Activated naive CD8-positive, alpha-beta T cell treated with anti-CD3 and anti-CD28 coated beads for 36 hours (primary cell): ENCODE measurements at places on chromosomes 7 and 10. TPM values are rescaled to one million over a fixed set of nuclear protein-coding genes. Genes with fewer than 3 reads are reported as not detected.

DNA sequence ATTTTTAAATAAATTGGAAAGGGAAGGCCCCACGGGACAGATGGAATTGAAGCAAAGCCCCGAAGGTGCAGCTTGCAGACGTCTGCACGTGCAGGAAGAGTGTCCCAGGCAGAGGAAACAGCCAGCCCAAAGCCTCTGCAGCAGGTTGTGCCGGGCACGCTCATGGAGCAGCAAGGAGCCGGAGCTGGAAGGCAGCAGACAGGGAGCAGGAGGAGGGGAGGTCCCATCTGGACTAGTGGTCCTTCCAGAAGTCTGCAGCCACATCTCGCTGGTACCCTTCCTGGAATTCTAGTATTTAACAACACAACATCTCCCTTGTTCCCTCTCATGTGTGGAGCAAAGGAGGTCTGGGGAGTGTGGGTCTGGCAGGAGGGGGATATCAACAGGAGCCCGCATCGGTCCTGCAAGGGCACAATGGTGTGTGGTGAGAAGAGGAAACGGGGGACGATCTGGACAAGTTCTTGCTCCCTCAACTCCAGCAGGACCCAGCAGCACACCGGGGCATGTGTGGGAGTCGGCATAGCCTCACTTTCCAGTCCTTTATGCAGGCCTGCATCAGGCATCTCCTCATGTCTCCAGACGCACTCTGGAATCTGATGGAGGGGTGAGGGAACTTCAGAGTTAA lies 169.3 kb downstream of the GRID1 start:
- no peak overlapping the region for H3K4me3 ChIP-seq
- no peaks in the 10 kb centered on the region for H3K4me1 ChIP-seq
- H3K36me3 ChIP-seq = no peaks in the 10 kb centered on the region
- no peak overlapping the region for H3K27ac ChIP-seq

DNA sequence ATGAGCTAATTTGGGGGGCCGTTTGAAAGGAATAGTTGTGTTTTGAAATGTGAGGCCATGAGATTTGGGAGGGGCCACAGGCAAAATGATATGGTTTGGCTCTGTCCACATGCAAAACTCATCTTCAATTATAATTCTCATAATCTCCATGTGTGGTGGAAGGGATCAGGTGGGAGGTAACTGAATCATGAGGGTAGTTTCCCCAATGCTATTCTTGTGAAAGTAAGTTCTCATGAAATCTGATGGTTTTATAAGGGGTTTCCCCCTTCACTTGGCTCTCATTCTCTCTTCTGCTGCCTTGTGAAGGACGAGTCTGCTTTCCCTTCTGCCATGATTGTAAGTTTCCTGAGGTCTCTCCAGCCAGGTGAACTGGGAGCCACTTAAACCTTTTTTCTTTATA lies 490.8 kb upstream of the GRM3 start:
- H3K27me3 ChIP-seq = no peaks in the 10 kb centered on the region
- no peaks in the 10 kb centered on the region for H3K4me1 ChIP-seq
- no peak for DNase-seq
- H3K36me3 ChIP-seq = no peaks in the 10 kb centered on the region
- H3K4me3 ChIP-seq = no peak overlapping the region

DNA sequence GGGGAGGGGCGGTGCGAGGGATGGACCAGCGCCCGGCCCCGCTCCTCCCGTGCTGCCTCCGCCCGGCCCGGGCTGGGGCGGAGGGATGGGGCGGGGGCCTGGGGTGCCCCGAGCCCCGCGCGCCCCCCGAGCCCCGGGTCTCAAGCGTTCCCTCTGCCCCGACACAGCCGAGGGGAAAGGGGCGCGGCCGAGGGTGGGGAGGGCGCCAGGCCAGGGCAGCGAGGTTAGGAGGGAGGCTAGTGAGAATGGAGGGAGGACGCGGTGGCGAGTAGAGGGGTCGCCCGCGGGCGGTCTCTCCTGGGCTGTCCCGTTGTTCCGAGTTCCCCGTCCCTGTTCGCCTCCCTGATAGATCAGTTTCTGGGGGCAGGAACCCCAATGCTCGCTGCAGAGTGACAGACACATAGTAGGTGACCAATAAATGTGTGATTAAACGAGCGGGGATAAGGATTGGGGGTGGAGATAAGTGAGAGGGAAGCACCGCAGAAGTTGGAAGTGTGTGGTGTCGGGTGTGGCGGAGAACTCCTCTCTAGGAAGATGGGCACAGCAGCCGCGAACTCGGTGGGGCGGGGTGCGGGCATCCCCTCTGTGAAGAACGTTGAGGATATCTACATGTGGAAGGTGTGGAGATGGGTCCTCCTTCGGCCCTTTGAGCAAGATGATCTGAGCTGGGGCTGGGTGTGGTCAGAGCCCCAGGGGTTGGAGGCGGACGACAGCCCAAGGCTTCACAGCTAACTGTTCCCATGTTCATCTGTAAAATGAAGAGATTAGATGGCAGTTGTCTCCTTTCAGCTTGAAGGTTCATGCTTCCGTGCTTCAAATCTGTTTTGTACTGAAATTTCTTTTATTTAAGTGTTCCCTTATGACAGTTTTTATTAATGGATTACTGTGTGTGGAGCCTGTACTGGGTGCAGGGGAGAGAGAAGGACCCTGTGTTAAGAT lies 580 bp downstream of the ZNF775 start:
- H3K4me1 ChIP-seq = peaks cover 45% of the 10 kb centered on the region
- H3K27me3 ChIP-seq = no peaks in the 10 kb centered on the region
- H3K4me3 ChIP-seq = peak overlapping the region; percentile 96
- no peaks in the 10 kb centered on the region for H3K36me3 ChIP-seq
- H3K27ac ChIP-seq = peak overlapping the region; percentile 59

- peaks cover 32% of the 10 kb centered on the region for H3K4me1 ChIP-seq
- H3K27ac ChIP-seq = no peak overlapping the region
- no peaks in the 10 kb centered on the region for H3K27me3 ChIP-seq
- no peak overlapping the region for H3K4me3 ChIP-seq
- no peaks in the 10 kb centered on the region for H3K36me3 ChIP-seq
- DNase-seq = no peak
These were observed 18.0 kb upstream of the XPNPEP1 start for GRCh38 chr10:109941236-109941862.

ANKRD1 gene
- not detected for total RNA-seq

TLX1 gene
- not detected for total RNA-seq

DNA sequence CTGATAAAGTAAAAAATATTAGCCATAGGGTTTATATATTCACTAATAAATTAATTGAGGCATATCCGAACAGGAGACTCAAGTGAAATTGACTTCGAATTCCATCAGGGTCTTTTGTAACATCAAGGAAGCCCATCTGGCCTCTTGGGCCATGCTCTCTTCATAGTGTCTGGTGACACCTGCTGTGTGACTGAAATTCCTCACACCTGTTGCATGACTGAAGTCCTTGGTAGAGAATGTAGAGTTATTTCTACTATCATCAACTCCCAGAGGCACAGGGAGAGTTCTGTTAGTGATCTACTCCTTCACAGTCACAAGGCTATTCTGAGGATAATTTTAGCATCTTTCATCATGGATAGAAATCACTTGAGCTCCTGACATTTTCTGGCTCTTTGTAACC lies 138.3 kb upstream of the LSM8 start:
- DNase-seq = no peak
- no peak overlapping the region for H3K27ac ChIP-seq
- H3K36me3 ChIP-seq = no peaks in the 10 kb centered on the region
- H3K4me3 ChIP-seq = no peak overlapping the region
- no peaks in the 10 kb centered on the region for H3K4me1 ChIP-seq

DNA sequence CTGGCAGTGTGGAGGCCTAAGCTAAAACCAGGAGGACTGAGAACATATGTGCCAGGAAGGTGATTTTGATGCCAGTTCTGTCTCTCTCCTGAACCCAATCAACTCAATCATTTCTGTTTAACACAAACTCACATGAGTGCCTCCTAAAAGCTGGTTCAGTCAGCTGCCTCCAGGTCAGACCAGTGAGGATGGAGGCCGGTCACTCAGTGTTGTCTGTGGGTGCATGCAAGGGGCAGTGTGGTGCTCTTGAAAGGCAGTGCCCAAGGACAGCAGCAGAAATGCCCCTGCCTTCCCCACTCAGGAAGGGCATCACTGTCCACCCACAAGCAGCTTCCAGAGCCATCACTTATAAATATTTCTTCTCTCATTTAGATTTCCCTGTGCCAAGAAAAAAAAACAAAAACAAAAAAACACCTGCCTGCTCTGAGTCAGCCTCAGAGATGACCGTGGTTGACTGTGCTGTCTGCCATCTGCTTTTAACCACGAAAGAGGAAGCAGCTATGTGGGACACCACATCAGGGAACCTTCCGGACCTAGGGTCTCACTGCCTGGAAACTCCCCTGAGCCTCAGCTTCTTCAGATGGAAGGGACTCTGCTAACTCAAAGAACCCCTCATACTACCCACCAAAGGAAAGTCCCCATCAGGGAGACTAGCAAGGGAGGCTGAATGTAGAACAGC lies 39.1 kb downstream of the VOPP1 start:
- H3K27ac ChIP-seq = peak overlapping the region; percentile 97
- peak overlapping the region; percentile 68 for H3K4me3 ChIP-seq
- H3K4me1 ChIP-seq = peaks cover 80% of the 10 kb centered on the region
- peak; percentile 84 for DNase-seq
- H3K27me3 ChIP-seq = no peaks in the 10 kb centered on the region

- H3K4me3 ChIP-seq = no peak overlapping the region
- H3K27ac ChIP-seq = no peak overlapping the region
- H3K4me1 ChIP-seq = peaks cover 14% of the 10 kb centered on the region
- H3K36me3 ChIP-seq = no peaks in the 10 kb centered on the region
These were observed 536.9 kb downstream of the DNAJB6 start for GRCh38 chr7:157873664-157874063.

DNA sequence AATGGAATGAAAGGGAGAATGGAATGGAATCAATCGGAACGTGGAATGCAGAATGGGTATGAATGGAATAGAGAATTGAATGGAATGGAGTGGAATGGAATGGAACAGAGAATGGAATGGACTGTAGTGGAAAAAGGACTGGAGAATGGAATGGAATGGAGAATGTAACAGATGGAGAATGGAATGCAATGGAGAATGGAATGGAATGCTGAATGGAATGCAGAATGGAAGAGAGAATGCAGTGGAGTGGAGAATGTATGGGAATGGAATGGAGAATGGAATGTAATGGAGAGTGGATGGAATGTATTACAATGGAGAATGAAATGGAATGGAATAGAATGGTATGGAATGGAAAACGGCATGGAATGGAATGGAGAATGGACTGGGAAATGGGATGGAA lies 96.9 kb downstream of the NSUN6 start:
- H3K27me3 ChIP-seq = no peaks in the 10 kb centered on the region
- H3K4me1 ChIP-seq = no peaks in the 10 kb centered on the region
- no peak overlapping the region for H3K27ac ChIP-seq
- H3K36me3 ChIP-seq = peaks cover 5% of the 10 kb centered on the region

DNA sequence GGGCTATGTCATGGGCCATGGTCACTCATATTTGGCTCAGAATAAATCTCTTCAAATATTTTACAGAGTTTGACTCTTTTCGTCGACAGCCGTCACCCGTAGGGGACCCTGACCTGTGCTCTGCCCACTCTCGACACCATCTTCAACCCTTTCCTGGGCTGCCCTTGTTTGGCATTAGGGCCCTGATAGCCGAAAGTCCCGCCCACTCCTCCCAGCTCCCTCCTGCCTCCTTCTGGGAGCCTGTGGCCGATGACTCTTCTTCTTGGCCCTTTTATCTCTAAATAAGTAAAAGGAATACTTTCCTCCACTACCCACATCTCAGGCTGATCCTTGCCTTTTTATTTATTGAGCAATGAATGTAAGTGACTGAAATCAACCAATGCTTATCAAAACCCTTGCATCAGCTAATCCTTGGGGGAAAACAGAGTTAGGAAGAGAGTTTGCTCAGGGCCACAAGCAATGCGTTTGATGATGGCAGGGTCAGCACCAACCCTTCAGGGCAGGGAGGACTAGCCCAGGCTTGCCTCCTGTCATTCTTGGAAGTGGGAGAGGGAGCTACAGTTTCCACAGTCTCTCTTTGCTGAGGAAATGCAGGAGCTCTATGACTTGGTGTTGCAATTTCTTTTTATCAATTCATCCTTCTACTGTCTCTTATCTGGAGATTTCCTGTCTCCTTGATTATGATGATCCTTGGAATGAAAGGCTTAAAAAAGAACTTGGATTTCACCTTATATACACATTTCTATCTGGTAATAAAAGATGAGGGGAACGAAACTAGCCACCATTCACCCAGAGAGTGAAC lies 218.2 kb upstream of the PODXL start:
- no peak for DNase-seq
- H3K4me1 ChIP-seq = no peaks in the 10 kb centered on the region
- no peaks in the 10 kb centered on the region for H3K36me3 ChIP-seq
- peaks cover 8% of the 10 kb centered on the region for H3K27me3 ChIP-seq

- H3K27ac ChIP-seq = no peak overlapping the region
- H3K36me3 ChIP-seq = no peaks in the 10 kb centered on the region
- H3K4me3 ChIP-seq = no peak overlapping the region
- H3K27me3 ChIP-seq = no peaks in the 10 kb centered on the region
- no peaks in the 10 kb centered on the region for H3K4me1 ChIP-seq
- DNase-seq = no peak
These were observed 145.0 kb upstream of the ZNF32 start for GRCh38 chr10:43793704-43794103.

DNA sequence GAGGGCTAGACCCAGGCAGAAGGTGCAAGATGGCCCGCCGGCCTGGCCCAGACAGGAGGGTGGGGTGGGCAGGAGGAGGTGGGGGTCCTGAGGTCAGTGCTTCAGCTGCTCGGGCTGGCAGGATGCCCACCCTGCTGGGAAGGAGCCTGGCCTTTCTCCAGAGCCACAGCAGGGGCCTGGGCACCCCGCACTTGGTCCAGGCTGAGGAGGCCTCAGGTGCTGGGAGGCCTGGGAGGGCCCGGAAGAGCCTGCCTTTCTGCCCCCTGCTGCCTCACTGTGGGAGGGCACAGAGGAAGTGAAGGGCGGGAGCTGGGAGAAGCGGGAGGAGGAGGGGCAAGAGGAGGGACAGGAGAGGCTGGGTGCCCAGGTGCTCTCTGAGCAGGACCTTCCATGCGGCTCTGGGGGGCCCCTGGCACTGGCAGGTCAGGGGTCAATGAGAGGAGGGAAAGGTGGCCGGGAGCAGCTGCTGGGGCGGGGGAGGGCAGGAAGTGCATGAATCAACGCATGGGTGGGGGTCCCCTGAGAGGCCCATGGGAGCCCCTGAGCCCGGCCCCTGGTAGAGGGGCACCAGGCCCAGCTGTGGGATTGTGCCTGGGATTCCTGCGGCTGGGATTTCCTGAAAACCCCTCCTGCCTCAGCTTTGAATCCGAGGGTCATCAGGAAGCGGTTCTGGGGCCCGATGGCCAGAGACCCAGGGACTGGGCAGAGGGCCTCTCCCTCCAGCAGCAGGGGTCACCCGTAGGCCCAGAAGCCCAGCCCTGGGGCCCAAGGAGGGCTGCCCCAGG lies 49.9 kb downstream of the PWWP2B start:
- peak overlapping the region; percentile 95 for H3K27ac ChIP-seq
- no peaks in the 10 kb centered on the region for H3K36me3 ChIP-seq
- peak; percentile 86 for DNase-seq
- H3K4me1 ChIP-seq = peaks cover 18% of the 10 kb centered on the region
- peak overlapping the region; percentile 76 for H3K4me3 ChIP-seq

ADRB1 gene
- total RNA-seq = 0.14 TPM

AOAH gene
- total RNA-seq = 7.1 TPM

ENTPD1 gene
- total RNA-seq = 0.64 TPM
